ENCODE measurements at places on chromosomes 1 and 21. TPM values are rescaled to one million over a fixed set of nuclear protein-coding genes. Genes with fewer than 3 reads are reported as not detected.

DNA sequence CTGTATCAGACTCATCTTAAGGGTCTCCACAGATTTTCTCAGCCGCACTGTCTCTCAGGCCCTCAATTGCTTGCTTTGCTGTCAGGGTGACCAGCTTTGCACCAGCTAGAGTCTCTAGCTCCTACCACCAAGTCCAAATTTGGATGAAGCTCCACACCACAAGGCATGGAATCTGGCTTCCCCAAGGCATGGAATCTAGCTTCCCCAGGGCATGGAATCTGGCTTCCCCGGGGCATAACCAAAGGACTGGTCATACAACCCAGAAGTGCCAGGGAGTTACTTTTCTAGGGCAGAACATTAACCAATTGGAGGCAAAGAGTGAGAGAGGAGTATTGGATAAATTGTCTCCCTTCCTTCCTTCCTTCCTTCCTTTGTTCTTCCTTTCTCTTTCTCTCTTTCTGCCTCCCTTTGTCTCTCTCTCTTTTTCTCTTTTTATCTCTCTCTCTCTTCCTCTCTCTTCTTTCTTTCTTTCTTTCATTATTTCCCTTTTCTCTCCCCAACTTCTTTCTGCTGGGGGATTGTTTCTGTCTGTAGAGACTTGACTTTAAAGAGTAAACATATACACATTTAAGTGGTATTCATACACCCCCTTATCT lies 76.9 kb upstream of the HAO2 start:
- no peaks in the 10 kb centered on the region for H3K36me3 ChIP-seq
- H3K4me1 ChIP-seq: no peaks in the 10 kb centered on the region
- DNase-seq: no peak
- H3K27ac ChIP-seq: no peak overlapping the region
- H3K27me3 ChIP-seq: no peaks in the 10 kb centered on the region
- no peak overlapping the region for H3K4me3 ChIP-seq

GRCh38 chr1:10257851-10258250 lies 47.5 kb downstream of the KIF1B start:
- DNase-seq: no peak
- H3K4me1 ChIP-seq: peaks cover 22% of the 10 kb centered on the region
- peaks cover 32% of the 10 kb centered on the region for H3K36me3 ChIP-seq

The ZNF683 gene
- not detected for total RNA-seq

The KCNQ4 gene
- 1.1 TPM for total RNA-seq

- peaks cover 8% of the 10 kb centered on the region for H3K27me3 ChIP-seq
- no peaks in the 10 kb centered on the region for H3K4me1 ChIP-seq
- DNase-seq: no peak
- H3K27ac ChIP-seq: no peak overlapping the region
- no peaks in the 10 kb centered on the region for H3K36me3 ChIP-seq
- H3K4me3 ChIP-seq: no peak overlapping the region
These were observed 133.4 kb upstream of the ERG start for GRCh38 chr21:38631676-38632075.

The TIE1 gene
- 10.4 TPM for total RNA-seq

The AMY1B gene
- total RNA-seq: not detected

All from suprapubic skin (tissue), 4 donors.